ENCODE measurements at places on chromosomes 2 and 18. TPM values are rescaled to one million over a fixed set of nuclear protein-coding genes. Genes with fewer than 3 reads are reported as not detected.

Gene ANXA4
- polyA plus RNA-seq = 20.2 TPM

Gene ICA1L
- polyA plus RNA-seq = 4.3 TPM

Gene ADD2
- polyA plus RNA-seq = 1.2 TPM

DNA sequence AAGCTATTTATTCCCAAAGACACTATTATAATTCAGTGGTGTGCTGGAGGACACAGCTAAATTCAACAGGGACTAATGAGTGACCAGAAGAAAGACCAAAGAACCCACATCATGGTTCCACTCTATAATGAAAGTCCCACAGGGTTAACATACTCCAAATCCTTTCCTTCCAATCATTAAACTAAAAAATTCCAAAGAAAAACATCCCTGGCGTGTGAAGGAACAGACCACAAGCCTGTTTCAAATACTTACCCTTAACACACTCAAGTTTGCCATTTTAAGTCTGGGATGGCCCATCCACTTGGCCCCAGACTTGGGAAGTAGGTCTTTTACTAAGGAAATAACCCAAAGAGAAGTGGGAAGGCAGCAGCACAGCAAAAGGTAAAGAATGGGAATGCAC, 150.1 kb upstream of the CCDC150 start:
- no peaks in the 10 kb centered on the region for H3K36me3 ChIP-seq
- no peaks in the 10 kb centered on the region for H3K4me1 ChIP-seq
- H3K27ac ChIP-seq = no peak overlapping the region
- H3K4me3 ChIP-seq = no peak overlapping the region

Gene TRIM54
- 568 TPM for polyA plus RNA-seq

- H3K27ac ChIP-seq = no peak overlapping the region
- DNase-seq = no peak
- peak overlapping the region; percentile 96 for H3K4me3 ChIP-seq
- H3K4me1 ChIP-seq = peaks cover 8% of the 10 kb centered on the region
- H3K36me3 ChIP-seq = no peaks in the 10 kb centered on the region
- no peaks in the 10 kb centered on the region for H3K27me3 ChIP-seq
These were observed 1.9 kb downstream of the MAP4K3 start for GRCh38 chr2:39435234-39435633.

GRCh38 chr2:58539973-58540372, 298.8 kb upstream of the FANCL start:
- H3K27ac ChIP-seq = no peak overlapping the region
- H3K4me1 ChIP-seq = no peaks in the 10 kb centered on the region
- no peak for DNase-seq
- H3K27me3 ChIP-seq = no peaks in the 10 kb centered on the region

GRCh38 chr2:53913721-53914120, 54.0 kb upstream of the GPR75 start:
- no peak overlapping the region for H3K4me3 ChIP-seq
- H3K27ac ChIP-seq = no peak overlapping the region
- DNase-seq = no peak
- H3K4me1 ChIP-seq = no peaks in the 10 kb centered on the region
- no peaks in the 10 kb centered on the region for H3K36me3 ChIP-seq

Gene RFX8
- polyA plus RNA-seq = 0.16 TPM

Gene TMEM247
- not detected for polyA plus RNA-seq

GRCh38 chr2:155223781-155224406, 525.4 kb downstream of the KCNJ3 start:
- H3K27me3 ChIP-seq = no peaks in the 10 kb centered on the region
- no peak for DNase-seq
- H3K4me1 ChIP-seq = no peaks in the 10 kb centered on the region
- H3K4me3 ChIP-seq = no peak overlapping the region

Gene ACVR1C
- 0.22 TPM for polyA plus RNA-seq

GRCh38 chr2:241217320-241218031, 29.0 kb downstream of the ANO7 start:
- peaks cover 17% of the 10 kb centered on the region for H3K4me1 ChIP-seq
- peak overlapping the region; percentile 40 for H3K4me3 ChIP-seq
- H3K27me3 ChIP-seq = no peaks in the 10 kb centered on the region
- DNase-seq = peak; percentile 69
- peak overlapping the region; percentile 92 for H3K27ac ChIP-seq

- no peaks in the 10 kb centered on the region for H3K27me3 ChIP-seq
- H3K36me3 ChIP-seq = no peaks in the 10 kb centered on the region
- no peak for DNase-seq
- H3K4me1 ChIP-seq = no peaks in the 10 kb centered on the region
- H3K4me3 ChIP-seq = no peak overlapping the region
- no peak overlapping the region for H3K27ac ChIP-seq
These were observed 1367.2 kb upstream of the SLC39A10 start for GRCh38 chr2:194289712-194290346.

Gene CNGA3
- not detected for polyA plus RNA-seq

Gene INO80B
- polyA plus RNA-seq = 29.6 TPM

DNA sequence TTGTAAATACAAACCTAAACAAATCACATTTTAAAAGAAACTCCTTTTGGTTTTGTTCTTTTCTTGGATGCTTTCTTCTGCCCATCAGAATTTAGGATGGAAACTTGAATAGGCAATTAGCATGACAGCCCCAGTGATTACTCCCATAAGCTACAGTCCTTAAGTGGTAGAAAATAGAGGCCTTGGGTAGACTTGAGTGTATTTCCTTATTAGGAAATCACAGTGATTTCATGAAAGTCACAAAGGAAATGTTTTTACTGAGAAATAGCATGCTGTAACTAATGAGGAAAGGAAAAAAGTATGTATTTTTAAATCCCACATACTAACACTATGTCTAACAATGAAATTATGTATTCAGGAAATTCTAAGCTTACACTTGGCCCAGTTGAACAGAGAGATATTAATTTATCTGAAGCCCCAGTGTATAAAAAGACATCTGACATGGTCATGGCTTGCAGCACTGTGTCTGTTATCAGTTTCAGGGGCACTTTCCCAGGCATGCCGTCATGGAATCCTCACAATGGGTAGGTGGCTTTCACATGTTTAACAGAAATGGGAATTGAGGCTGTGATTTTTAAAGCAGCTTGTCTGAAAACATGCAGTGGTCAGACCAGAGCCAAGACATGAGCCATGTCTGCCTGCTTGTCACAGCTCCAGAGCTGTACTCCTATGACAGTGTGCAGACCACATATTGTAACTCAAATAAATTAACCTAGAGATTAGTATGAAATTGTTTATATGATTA, 79.7 kb upstream of the TRIB2 start:
- H3K27me3 ChIP-seq = no peaks in the 10 kb centered on the region
- H3K4me3 ChIP-seq = no peak overlapping the region
- H3K27ac ChIP-seq = no peak overlapping the region
- no peaks in the 10 kb centered on the region for H3K4me1 ChIP-seq

Gene LRP2
- polyA plus RNA-seq = 0.06 TPM

- peaks cover 4% of the 10 kb centered on the region for H3K27me3 ChIP-seq
- no peaks in the 10 kb centered on the region for H3K36me3 ChIP-seq
- no peak overlapping the region for H3K27ac ChIP-seq
These were observed 47.8 kb downstream of the TGFA start for GRCh38 chr2:70505613-70506391.

- no peaks in the 10 kb centered on the region for H3K36me3 ChIP-seq
- no peak overlapping the region for H3K27ac ChIP-seq
- H3K4me3 ChIP-seq = no peak overlapping the region
- H3K27me3 ChIP-seq = no peaks in the 10 kb centered on the region
- DNase-seq = no peak
These were observed 850.6 kb downstream of the CNTNAP5 start for GRCh38 chr2:124875627-124876244.

DNA sequence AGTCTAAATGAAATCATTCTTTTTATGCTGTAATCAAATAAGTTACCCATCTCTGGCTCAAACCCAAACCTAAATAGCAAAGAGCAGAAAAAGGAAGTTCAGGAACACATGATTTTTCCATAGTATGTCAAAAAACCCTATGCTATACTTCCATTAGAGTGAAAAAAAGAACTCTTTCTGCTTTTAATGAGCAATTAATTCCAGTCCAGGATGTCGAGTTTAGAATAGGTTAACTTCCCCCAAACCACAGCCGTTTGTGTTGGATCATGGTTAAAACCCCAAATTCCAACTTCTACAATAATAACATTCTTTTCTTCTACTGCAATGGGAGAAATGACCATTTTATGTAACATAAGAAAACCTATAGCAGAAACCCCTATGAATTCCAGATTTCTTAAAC, 171.1 kb upstream of the NRP2 start:
- no peaks in the 10 kb centered on the region for H3K4me1 ChIP-seq
- no peaks in the 10 kb centered on the region for H3K27me3 ChIP-seq
- H3K27ac ChIP-seq = no peak overlapping the region
- H3K4me3 ChIP-seq = no peak overlapping the region
- no peaks in the 10 kb centered on the region for H3K36me3 ChIP-seq

Gene DSG1
- polyA plus RNA-seq = under 0.01 TPM

- H3K27ac ChIP-seq = peak overlapping the region; percentile 64
- no peak overlapping the region for H3K4me3 ChIP-seq
- peaks cover 92% of the 10 kb centered on the region for H3K4me1 ChIP-seq
These were observed 32.9 kb downstream of the EPAS1 start for GRCh38 chr2:46329803-46330775.

GRCh38 chr2:183164650-183165015, 40.4 kb downstream of the NUP35 start:
- H3K36me3 ChIP-seq = peaks cover 51% of the 10 kb centered on the region
- no peak for DNase-seq
- no peak overlapping the region for H3K27ac ChIP-seq
- no peaks in the 10 kb centered on the region for H3K4me1 ChIP-seq
- H3K27me3 ChIP-seq = no peaks in the 10 kb centered on the region

GRCh38 chr2:203591642-203592041, 56.5 kb upstream of the RAPH1 start:
- DNase-seq = no peak
- H3K27ac ChIP-seq = no peak overlapping the region
- no peak overlapping the region for H3K4me3 ChIP-seq
- H3K27me3 ChIP-seq = no peaks in the 10 kb centered on the region
- H3K36me3 ChIP-seq = no peaks in the 10 kb centered on the region
- peaks cover 4% of the 10 kb centered on the region for H3K4me1 ChIP-seq

Gene UCN
- 3.3 TPM for polyA plus RNA-seq

Gene SMYD1
- 78.7 TPM for polyA plus RNA-seq

Gene NBAS
- 51.3 TPM for polyA plus RNA-seq

Gene TBR1
- not detected for polyA plus RNA-seq

Gene PRKAG3
- polyA plus RNA-seq = not detected

GRCh38 chr2:171319164-171319810, 114.5 kb downstream of the METTL8 start:
- no peaks in the 10 kb centered on the region for H3K27me3 ChIP-seq
- peaks cover 21% of the 10 kb centered on the region for H3K4me1 ChIP-seq
- DNase-seq = no peak
- H3K36me3 ChIP-seq = no peaks in the 10 kb centered on the region
- no peak overlapping the region for H3K27ac ChIP-seq

Gene ANAPC1
- polyA plus RNA-seq = 3.9 TPM

- H3K27me3 ChIP-seq = no peaks in the 10 kb centered on the region
- peak overlapping the region; percentile 87 for H3K27ac ChIP-seq
- no peak for DNase-seq
- no peaks in the 10 kb centered on the region for H3K36me3 ChIP-seq
- peaks cover 21% of the 10 kb centered on the region for H3K4me1 ChIP-seq
- peak overlapping the region; percentile 68 for H3K4me3 ChIP-seq
These were observed 725 bp upstream of the ANKRD53 start for GRCh38 chr2:70977605-70978205.

DNA sequence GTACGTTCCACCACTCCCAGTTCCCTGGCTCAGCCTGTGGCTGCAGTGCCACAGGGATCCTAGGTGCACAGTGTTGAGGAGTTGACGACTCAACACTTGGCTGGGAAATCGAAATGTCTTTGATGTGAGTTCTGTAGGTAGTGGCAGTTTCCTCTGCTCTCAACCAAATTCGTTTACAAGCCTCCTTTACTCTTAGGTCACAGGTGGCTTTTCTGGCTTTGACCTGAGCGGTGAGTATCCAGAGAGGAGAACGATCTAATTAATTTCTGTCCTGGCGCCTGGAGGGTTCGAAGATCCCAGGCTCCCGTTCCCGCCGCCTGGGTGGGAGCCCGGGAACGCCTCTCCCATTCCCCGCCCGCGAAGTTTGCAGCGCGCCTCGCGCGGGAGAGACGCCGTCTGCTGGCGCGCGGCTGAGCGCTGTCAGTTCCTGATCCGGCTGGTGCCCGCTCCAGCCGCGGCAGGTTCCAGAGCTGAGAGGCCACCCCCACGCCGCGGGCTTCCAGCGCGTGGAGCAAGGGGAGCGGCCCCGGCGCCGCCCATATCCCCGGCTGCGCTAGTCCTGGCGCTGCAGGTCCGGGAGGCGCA, at the start of gene LAMA3:
TSS of gene LAMA3 (plus strand) at position 423 of the 585 bp plus-strand sequence. CDS start 231 bp downstream, outside the sequence.
- no peaks in the 10 kb centered on the region for H3K36me3 ChIP-seq
- peak; percentile 45 for DNase-seq
- peaks cover 15% of the 10 kb centered on the region for H3K4me1 ChIP-seq
- H3K4me3 ChIP-seq = peak within 1 kb of the TSS; percentile 59
- H3K27me3 ChIP-seq = peaks cover 10% of the 10 kb centered on the region
- H3K27ac ChIP-seq = peak within 1 kb of the TSS; percentile 62

- H3K36me3 ChIP-seq = no peaks in the 10 kb centered on the region
- no peak overlapping the region for H3K4me3 ChIP-seq
- no peak for DNase-seq
- peaks cover 18% of the 10 kb centered on the region for H3K4me1 ChIP-seq
- H3K27ac ChIP-seq = no peak overlapping the region
These were observed 26.0 kb downstream of the CDH2 start for GRCh38 chr18:28150925-28151324.

DNA sequence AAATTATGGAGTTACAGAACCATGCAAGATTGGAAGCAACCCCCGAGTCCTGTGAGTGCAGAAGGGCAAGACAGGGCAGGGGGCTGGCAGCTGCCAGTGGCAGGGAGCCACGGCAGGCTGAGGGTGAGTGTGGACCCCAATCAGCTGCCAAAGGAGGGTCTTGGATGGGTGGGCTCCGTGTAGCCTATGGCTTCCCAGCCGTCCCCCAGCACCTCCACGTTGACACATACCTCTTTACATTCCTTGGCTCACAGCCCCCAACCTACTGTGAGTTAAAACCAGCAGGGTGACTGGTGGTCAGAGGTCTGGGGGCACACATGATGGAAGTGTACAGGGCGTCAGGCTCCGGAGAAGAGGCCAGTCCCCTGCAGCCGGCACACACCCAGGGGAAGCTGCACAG, 60.9 kb upstream of the SALL3 start:
- no peaks in the 10 kb centered on the region for H3K36me3 ChIP-seq
- no peak overlapping the region for H3K27ac ChIP-seq
- no peak for DNase-seq

DNA sequence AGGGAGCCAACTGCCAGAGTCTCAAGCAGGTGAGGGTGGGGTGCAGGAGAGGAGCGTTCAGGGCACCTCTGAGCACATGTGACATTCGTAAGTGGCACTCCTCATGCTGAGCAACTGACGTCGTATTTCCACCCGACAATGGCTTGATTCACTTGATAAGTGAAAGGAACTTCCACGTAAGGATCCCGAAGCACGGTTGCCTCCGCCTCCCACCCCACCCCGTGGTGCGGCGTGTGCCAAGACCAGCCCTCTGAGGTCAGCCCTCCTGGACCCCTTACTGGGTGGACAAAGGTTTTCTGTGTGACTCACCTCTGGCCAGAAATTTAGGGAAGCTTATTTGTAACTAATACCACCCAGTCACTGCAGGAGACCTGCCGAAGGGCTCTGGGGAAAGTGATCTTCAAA, 59.9 kb downstream of the AGAP1 start:
- H3K27ac ChIP-seq = no peak overlapping the region
- peaks cover 19% of the 10 kb centered on the region for H3K4me1 ChIP-seq
- H3K4me3 ChIP-seq = no peak overlapping the region
- DNase-seq = no peak

Gene SH3BP4
- 8.7 TPM for polyA plus RNA-seq

Gene SERPINB4
- not detected for polyA plus RNA-seq

- no peaks in the 10 kb centered on the region for H3K4me1 ChIP-seq
- no peaks in the 10 kb centered on the region for H3K36me3 ChIP-seq
- H3K4me3 ChIP-seq = no peak overlapping the region
- H3K27me3 ChIP-seq = no peaks in the 10 kb centered on the region
- H3K27ac ChIP-seq = no peak overlapping the region
These were observed 443.4 kb downstream of the ZNF516 start for GRCh38 chr18:76051396-76052226.
